ENCODE measurements at places on chromosomes 6 and 20. TPM values are rescaled to one million over a fixed set of nuclear protein-coding genes. Genes with fewer than 3 reads are reported as not detected.

DNA sequence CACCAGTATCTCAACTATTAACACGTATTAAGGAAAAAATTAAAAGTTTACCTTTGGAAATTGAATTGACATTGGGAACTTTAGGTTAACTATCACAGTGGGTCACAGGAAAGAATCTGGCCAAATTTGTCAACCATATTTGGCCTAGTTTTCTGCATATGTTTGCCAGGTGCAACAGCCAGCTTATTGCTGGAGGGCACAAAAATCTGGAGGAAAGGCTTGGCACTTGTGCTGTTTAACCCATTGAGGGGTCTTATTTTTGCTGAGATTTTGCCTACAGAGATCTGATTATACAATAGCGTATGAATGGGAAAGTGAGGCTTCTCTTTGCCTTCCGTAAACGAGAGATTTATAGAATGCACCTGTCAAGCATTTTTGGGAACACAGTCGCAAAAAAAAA is 190.4 kb downstream of the PRL start:
- DNase-seq: no peak

Gene FAM110A
- 45.1 TPM for total RNA-seq

Gene PPIL6
- not detected for total RNA-seq

DNA sequence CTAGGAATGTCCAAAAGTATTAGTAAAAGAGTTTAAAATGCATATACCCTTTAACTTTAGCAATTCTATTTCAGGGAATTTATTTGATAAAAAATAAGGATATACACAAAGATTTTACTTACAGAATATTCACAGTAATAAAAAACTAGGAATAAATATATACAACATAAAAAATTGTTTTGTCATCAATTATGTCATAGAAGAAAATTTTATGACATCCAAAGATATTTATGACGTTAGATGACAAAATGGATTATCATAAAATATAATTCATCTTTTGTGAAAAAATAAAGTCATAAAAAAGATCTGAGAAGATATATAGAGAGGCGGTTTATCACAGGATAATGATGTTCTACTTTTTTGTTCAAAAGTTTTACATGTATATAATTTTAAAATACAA is 32.0 kb upstream of the TCF21 start:
- DNase-seq: no peak

DNA sequence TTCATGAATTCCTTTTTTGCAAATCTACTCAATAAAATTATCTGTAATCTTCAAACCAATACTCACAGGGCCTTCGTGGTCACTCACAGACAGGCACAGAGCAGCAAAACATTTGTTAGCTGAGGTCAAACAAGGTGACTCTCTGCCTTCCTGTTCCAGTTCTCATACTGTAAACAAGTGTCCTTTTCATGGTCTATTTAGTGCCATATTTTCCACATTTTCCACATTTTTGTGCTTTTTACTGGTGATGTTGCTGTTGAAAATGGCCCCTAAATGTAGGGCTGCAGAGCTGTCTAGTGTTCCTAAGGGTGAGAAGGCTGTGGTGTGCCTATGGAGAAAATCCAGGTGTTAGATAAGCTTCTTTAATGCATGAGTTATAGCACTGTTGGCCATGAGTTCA is 133.1 kb upstream of the COL21A1 start:
- DNase-seq: no peak

DNA sequence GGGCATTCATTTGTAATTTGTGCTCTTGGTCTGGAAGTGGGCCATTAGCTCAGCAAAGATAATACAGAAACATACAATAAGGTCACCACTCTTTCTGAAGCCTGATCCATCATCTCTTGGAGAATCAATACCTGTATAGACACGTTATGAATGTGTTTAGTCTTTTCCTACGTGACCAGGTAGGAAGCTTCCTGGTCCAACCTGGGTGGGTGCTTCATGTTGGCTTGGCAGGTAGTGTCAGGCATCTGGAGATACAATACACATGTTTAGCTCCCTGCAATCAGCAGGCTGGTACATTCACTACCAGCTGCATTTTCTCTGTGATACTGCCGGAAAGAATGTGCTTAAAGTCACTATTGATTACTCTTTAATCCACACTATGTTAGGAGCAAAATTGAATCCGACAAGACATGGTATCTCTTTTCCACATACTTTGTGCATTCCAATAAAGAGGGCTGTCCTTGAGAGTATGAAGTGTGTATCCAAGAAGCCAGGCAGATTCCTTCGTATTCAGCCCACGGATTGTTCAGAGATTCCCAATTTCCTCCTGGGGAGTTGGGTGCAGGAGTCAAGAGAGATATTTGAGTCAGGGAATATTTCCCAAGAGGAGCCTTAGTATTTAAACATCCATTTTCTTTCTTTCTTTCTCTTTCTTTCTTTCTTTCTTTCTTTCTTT is 49.9 kb upstream of the RANBP9 start:
- no peak for DNase-seq

Gene POM121L2
- total RNA-seq: not detected

DNA sequence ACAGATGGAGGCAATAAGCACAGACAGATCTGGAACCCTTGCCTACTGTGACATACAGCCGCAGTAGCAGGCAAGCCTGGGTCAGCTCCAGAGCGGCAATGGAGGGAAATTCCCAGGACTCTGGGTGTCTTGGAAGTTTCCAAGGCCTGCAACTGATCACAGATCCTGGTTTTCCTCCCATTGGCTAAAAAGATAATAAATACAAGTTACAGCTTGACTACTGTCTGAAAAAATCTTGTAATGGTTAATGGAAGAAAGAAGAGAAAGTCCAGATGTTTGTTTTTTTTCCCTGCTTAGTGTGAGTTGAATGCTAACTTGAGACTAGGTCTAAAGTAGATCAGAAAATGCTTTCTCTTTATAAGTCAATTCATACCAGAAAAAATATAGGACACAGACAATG is 307.6 kb downstream of the ALDH8A1 start:
- no peak for DNase-seq

DNA sequence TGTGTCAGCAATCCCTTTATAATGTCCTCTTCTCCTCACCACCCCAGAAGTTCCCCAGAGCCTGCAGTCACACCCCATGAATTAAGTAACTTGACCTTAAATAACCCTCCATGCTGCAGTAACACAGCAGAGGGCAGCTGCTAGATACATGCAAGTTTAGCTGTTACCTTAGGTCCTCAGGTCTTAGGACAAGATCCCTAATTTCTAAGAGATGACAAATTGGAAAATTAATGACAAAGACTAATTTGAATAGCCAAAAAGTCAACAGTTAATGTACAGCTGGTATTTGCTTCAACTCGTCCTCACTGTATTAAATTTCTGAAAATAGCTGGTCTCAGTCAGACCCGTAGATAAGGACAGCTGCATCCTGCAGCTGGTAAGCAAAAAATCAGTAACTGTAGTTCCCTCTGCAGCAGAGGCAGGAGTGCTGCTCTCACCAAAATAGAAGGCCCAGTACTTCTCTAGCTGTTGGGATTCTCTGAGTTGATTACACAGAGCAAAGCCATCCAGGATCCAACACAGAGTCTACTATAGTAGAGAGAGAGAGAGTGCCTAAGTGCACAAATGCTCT is 62.4 kb downstream of the TNFRSF21 start:
- DNase-seq: peak; percentile 72

Gene RAET1E
- not detected for total RNA-seq

GRCh38 chr6:40131675-40132074 is 197.4 kb upstream of the MOCS1 start:
- no peak for DNase-seq

Gene PROKR2
- total RNA-seq: not detected

Gene SLC17A4
- total RNA-seq: not detected

GRCh38 chr6:81838031-81838430 is 85.5 kb upstream of the TENT5A start:
- no peak for DNase-seq

- no peak for DNase-seq
Measured at GRCh38 chr6:31705931-31706330, 735 bp upstream of the LY6G6F start.

Gene C20orf202
- total RNA-seq: not detected

Gene RGS19
- total RNA-seq: 18.8 TPM

DNA sequence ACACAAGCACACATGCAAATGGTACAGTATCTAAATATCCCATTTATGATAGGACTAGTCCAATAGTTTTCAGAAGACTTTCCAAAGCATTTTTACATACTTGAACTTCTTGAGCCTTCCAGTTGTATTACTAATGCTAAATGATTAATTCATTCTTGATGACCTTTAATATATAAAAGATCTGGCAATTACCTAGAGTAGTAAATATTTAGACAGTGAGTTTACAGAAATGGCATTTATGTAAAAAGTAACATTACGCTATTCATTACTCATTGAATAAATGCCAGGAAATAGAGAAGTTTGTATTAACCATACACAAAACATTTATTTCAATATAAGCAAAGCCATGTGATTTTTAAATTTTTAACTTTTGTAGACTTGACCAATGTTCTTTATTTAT is 158.8 kb downstream of the DST start:
- DNase-seq: no peak

DNA sequence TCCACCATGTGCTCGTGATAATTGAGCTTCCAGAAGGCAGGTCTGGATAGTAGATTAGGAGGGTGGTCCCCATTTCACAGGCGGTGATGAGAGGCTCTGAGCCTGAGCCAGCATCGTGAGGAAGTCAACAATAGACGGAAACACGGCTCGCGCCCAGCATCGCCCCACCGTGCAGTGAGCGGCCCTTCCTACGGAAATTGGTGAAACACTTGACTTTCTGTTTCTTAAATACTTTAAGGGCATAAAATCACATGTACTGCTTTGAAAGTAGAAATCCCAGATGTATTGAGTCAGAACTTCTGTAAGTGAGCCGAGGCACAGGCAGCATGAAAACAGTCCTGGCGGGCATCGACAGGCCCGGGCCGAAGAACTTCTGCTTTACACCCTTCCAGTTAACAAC is 4.3 kb upstream of the KIF25 start:
- no peak for DNase-seq

- DNase-seq: no peak
Measured at GRCh38 chr6:137763886-137764285, 103.2 kb upstream of the TNFAIP3 start.

DNA sequence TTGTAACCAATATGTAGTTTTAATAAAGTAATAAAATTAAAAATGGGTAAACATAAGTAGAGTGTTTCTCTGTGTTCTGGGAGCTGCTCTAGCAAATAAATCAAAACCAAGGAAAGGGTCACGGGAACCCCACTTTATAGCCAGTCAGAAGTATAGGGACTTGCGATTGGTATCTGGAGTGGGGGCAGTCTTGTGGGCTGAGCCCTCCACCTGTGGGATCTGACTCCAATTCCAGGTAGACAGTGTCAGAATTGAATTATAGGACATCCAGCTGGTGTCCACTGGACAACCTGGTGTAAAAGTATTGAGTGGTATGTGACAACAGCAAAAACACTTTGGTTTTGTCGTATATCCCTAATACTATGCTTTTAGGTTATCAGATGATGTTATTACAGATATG is 14.5 kb downstream of the SOD2 start:
- no peak for DNase-seq

Gene RAB44
- total RNA-seq: not detected

DNA sequence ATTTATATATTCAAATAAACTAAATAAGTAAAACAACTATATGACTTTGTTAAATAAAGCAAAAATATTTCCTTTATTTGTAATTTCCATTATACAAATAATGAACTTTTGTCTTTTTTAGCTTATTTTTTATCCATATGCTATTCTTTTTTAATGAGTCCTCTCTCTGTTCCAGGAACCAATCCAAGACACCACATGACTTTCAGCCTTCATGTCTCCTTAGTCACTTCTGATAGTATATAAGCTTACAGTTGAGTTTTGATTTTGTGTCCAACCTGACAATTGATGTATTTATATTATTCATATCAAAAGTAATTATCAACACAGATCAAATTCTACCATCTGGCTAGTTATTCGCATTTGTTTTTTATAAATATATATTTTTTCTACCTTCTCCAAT is 582.3 kb upstream of the GJE1 start:
- no peak for DNase-seq

Gene CRISP3
- not detected for total RNA-seq

Gene DDO
- 0.43 TPM for total RNA-seq

DNA sequence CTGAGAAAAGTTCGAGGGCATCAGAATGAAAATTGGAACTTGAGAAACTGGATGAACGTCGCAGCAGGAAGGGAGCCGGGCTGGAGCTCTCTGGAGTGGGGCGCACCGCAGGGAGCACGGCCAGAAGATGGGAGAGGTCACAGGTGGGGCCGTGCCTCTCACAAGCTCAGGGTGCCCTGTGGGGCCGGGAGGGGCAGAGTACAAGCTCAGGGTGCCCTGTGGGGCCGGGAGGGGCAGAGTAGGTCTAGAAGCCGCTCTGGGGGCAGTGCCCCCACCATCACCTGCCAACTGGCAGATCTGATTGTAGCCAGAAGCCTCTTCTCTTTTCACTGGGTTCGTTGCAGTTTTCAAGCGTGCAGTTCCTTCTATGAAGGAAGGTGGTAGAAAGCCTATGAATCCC is 61.1 kb upstream of the SNX9 start:
- no peak for DNase-seq

DNA sequence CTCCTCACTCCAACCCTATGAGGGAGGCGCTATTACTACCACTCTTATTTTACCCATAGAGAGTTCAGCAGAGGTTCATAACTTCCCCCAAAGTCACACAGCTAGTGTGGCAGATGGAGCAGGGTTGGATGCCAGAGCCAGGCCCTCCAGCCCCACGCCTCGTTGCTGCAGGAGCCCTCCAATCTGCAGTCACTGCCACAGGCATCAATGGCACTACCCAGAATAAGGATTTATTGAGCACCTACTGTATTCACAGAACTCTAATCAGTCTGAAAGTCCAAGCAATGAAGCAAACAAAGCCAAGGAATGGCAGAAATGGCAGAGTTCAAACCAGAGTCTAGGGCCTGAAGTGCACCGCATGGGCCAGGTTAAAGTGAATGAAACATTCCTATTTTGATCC is 144.9 kb downstream of the LPA start:
- no peak for DNase-seq

GRCh38 chr20:50628853-50629669 is 62.3 kb downstream of the RIPOR3 start:
- peak; percentile 34 for DNase-seq

- no peak for DNase-seq
Measured at GRCh38 chr6:138948004-138948403, 40.0 kb downstream of the REPS1 start.

Gene NKAIN4
- total RNA-seq: 16.4 TPM

DNA sequence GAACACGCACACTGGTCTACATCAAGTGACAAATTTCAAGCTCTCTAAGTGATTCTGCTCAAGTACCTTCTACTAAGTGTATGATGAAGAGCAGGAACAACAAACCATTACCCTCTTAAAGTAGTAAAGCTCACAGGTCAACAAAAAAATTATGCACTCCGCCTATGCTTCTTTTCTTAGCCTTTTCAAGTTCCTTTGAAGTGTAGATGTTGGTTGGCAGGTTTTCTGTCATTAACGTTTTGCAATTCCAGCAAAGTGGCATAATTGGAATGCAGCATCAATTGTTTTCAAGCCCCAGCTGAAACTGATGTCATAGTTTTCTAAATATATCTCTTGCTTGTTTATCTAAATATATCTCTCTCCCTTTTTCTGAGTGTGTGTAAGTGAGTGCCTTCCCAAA is 396.9 kb upstream of the EYS start:
- no peak for DNase-seq

Gene FRS3
- 2.6 TPM for total RNA-seq

DNA sequence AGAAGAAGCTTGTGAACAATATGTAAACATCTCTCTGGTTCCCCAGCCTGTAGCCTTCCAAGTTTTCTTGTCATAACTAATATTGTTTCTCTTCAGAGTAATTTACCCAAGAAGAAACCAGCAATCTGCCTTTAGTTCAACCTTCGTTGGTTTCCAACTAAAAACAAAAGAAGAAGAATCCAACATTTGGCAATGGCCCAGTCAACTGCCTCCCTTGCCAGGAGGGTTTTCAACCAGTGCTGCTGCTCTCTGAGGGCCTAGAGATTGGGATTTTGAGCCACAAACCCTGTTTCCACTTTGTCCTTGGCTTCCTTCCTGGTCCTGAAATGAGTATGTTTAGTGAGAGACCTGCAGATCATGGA is 395.8 kb upstream of the CNR1 start:
- no peak for DNase-seq

All from SJCRH30 (cell line).